ENCODE measurements at places on chromosomes 1 and 21.

DNA sequence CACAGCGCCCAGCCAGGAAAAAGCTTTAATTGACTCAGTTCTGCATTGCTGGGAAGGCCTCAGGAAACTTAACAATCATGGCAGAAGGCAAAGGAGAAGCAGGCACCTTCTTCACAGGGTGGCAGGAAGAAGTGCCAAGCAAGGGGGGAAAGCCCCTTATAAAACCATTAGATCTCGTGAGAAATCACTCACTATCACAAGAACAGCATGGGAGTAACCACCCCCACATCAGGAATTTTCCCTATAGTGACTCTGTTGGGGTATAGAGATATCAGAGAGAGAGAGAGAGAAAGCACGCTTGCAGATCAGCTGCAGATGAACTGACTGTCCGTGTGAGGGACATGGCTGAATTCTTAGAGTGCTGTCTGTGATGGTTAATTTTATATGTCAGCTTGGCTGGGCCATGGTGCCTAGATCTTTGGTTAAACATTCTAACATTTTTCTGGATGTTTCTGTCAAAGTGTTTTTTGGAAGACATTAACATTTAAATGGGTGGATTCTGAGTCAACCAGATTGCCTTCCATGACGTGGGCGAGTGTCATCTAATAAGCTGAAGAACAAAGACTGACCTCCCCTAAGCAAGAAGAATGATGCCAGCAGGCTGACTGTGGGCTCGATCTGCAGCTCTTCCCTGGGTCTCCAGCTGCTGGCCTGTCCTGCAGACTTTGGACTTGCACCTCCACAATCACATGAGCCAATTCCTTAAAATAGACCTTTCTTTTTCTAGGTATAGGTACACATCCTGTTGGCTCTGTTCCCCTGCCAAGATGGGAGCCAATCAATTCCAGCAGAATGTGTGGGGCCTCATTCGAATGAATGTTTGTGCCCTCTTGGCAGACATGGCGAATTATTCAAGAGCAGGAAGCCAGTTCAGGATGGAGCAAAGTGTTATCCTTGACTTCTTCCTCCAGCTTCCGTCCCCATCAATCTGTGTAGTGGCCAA is 21.4 kb upstream of the CPT2 start:
- DNase-seq = no peak

GRCh38 chr21:42344631-42345030 is 6.2 kb downstream of the TFF2 start:
- no peak for DNase-seq

- DNase-seq = no peak
These were observed 46.0 kb downstream of the PTGER3 start for GRCh38 chr1:71001624-71002023.

DNA sequence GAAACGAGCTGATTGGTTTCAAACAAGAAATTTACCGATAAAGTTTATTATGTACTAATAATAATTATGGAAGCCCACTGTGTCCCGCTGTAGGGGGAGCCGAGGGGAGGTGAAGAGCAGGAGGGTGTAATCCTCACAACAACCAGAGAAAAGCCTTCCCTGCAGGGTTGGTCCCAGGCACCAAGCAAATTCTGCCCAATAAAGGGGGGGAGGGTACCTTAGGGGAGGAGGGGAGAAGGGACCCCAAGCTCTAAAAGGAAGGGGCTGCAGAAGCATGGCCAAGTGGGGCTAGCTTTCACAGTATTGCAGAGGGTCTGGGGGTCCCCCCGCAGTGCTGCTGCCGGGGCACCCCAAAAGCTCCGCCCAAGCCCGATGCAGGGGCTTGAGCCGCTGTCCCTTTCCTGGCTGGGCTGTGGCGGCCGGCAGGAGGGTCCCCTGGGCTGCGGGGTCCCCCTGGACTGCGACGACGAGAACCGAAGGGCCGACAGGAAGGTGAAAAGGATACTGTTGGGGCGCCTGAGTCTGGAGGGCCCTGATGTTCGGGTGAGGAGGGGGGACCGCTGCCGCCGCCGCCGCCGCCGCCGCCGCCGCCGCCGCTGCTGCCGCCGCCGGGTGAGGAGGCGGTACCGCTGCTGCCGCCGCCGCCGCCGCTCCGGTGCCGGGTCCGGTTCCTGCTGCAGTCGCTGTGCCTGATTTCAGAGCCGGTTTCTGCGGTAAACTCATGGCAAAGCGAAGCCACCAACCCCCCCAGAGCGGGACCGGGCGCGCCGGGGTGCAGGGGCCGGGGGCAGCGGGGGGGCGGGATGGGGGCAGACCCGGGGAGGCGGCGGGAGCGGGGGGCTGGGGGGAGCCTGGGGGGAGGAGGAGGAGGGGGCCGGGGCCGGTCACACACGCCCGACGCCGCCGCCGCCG is 771 bp downstream of the EIF4G3 start:
- peak; percentile 51 for DNase-seq

DNA sequence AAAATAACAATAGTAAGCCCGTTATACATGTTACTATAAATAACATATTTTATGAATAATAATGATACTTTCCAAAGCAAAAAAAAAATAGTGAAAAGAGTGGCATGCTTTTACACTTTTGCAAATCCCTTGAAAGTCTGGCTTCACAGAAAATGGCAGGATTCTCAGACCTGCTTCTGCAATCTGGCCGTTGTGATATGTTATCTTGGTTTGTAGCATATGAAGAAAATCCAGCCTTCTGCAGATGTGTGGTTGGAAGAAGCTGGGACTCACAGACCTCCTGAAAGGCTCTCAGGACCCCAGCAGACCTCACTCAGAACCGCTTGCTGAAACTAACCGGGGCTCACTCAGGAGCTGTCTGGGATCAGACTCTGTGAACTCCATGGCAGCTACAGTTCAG is 256.0 kb upstream of the TMEM51 start:
- no peak for DNase-seq

GRCh38 chr1:63868268-63868781 is 94.5 kb downstream of the ROR1 start:
- no peak for DNase-seq

GRCh38 chr1:208829595-208829994 is 585.4 kb upstream of the PLXNA2 start:
- no peak for DNase-seq

DNA sequence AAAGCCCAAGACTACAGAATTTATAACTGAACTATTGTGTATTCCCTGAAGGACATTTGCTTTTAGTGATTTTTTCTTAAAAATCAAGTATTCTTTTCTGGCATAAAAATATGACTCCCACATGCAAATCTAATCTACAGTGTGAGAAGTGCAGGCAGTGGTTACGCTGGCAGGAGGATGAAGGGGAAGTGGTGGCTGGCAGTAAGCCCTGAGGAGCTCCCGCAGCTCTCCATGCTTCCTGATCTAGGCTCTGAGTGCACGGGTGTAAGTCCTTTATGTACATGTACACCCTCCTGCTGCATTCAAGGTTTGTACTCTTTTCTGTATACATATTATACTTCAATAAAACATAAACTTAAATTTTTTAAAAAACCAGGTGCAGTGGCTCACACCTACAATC is 67.5 kb upstream of the PRDX6 start:
- DNase-seq = no peak

DNA sequence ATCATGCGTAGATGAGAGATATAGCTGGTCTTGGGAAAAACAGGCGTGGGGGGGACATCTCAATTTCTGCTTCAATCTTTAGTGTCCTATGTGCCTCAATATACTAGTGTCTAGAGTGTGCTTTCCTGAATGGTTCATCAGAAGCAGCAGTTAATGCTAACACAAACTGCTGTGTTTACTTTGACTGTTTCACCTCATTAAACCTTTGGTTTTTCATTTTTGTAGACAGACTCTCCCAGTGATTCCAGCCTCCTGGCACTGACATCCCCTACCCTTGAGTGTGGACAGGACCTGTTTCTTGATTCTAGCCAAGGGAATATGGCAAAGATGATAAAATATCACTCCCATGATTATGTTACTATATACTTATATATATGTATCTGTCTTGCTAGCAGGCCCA is 37.6 kb downstream of the ZYG11A start:
- DNase-seq = no peak

DNA sequence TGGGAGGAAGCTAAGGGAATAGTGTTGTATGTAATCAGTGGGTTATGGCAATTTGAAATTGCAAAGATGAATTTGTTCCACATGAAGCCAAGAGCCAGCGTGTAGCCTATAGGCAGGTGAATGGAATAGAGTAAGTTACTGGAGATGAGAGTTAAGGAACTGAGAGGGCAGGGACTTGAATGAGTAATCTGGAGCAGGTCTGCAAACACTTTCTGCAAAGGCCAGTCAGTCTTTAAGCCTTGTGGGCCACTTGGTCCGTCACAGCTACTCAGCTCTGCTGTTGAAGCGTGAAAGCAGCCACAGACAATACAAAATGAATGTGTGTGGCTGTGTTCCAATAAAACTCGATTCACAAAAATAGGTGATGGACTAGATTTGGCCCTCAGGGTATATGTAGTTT is 29.2 kb downstream of the SZT2 start:
- DNase-seq = no peak

DNA sequence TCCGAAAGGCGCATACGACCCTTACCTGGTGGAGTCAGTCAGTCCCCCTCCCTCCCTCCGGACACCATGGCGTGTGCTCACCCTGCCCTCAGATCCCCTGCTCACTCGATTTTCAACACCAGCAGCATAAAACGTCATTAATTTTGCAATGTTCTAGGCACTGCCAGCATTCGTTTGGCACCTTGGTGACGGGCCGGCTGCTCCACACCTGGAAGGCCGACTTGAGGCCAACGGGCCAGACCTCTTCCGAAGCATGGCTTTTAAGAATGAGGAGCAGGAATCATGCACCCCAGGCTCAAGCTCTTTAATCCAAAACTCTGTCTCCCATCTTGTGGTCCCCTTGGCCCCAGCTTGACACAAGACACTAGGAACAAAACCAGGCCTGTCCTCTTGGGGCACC is 33.1 kb downstream of the NPHP4 start:
- DNase-seq = no peak

- DNase-seq = peak; percentile 60
These were observed 4.7 kb downstream of the MR1 start for GRCh38 chr1:181038399-181038873.

DNA sequence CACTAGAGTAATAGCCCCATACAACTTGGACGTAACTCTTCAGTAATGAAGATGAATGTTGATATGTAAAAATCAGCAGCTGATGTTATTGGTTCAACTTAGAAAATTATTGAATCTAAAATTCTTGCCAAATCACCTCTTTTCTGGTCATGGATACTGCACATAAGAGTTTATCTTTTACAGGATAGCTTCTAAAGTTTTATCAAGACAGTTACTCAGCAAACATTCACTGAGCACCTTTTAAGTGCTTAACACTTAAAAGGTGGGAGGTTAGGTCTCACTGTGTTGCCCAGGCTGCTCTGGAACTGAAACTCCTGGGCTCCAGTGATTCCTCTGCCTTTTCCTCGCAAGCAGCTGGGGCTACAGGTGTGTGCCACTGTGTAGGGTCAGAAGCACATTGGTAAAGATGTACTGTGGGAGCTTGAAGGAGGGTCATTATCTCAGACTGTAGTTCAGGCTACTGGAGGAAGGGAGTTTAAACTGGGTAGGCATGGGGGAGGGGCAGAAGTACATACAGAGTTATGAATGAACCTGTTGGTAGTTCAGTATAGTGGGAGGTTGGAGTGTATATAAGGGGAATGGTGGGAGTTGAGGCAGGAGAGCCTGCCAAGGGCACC is 2.0 kb downstream of the MPZL1 start:
- no peak for DNase-seq

- no peak for DNase-seq
These were observed 19.6 kb downstream of the IPP start for GRCh38 chr1:45730780-45731319.

- no peak for DNase-seq
These were observed 31.0 kb downstream of the AZIN2 start for GRCh38 chr1:33111965-33112364.

- peak; percentile 57 for DNase-seq
These were observed 13.6 kb downstream of the INSRR start for GRCh38 chr1:156845055-156845952.

DNA sequence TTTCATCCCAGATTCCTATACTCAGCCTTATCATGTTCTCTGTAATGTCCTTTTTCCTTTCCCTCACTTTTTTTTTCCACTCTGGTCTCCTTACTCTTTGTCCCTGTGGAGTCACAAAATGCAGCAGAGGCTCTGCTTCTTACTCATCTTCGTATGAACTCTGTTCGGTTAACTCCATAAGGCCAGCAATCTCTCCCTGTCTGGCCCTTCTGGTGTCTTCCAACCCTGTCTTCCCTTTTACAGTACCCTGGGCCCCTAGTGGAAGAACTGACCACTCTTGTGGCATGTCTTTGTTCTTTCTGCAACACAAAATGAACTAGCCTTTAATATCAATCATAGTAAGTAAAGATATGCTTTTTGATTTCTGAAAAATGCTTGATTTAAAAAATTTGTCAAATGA is 7.1 kb downstream of the CD101 start:
- DNase-seq = no peak

DNA sequence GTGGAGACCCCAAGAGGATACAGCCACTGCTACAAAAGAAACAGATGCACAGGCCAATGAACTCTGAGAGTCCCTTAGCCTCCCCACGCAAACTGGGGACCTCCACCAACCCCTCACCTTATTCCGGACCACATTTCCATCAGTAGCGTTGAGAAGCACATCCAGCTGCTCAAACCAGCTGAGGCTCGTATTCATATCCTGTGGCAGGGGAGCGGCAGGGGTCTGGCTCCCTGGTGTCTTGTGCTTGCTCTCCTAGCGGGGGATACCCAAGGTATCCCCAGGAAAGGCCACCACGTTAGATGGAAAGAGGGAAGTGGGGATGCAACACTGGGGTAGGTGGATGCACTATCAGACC is 481 bp downstream of the CCDC163 start:
- DNase-seq = no peak

GRCh38 chr1:33358795-33359503 is 38.1 kb upstream of the A3GALT2 start:
- no peak for DNase-seq

- DNase-seq = no peak
These were observed 101.0 kb downstream of the KIF26B start for GRCh38 chr1:245255783-245256182.

- DNase-seq = peak; percentile 57
These were observed 648 bp downstream of the ATP1A1 start for GRCh38 chr1:116373431-116374352.

Data from activated CD8-positive, alpha-beta memory T cell treated with anti-CD3 and anti-CD28 coated beads, Interleukin-2, amount 50 U/mL, for 4 hours (primary cell).